ENCODE measurements at places on chromosomes 12 and 14.

DNA sequence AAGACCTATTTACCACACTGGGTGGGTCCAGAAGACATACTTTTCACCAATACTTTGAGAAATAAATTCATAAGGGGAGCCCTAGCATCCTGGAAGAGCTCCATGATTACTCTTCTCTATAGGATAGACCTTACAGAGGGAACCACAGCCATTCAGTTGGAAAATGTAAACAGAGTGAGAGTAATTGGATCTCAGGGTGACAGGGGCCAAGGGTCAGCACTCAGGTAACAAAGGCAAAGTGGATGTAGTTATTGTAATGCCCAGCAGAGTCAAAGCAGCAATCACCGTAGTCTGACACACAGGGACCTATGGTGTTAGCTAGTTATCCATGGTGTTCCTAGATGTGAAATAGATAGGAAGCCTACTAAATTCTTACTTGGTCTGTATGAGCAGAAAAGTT lies 10.8 kb upstream of the GTF2A1 start:
- DNase-seq, result no peak

- no peak for DNase-seq
Measured at GRCh38 chr12:118694128-118694775, 287.1 kb upstream of the SRRM4 start.

DNA sequence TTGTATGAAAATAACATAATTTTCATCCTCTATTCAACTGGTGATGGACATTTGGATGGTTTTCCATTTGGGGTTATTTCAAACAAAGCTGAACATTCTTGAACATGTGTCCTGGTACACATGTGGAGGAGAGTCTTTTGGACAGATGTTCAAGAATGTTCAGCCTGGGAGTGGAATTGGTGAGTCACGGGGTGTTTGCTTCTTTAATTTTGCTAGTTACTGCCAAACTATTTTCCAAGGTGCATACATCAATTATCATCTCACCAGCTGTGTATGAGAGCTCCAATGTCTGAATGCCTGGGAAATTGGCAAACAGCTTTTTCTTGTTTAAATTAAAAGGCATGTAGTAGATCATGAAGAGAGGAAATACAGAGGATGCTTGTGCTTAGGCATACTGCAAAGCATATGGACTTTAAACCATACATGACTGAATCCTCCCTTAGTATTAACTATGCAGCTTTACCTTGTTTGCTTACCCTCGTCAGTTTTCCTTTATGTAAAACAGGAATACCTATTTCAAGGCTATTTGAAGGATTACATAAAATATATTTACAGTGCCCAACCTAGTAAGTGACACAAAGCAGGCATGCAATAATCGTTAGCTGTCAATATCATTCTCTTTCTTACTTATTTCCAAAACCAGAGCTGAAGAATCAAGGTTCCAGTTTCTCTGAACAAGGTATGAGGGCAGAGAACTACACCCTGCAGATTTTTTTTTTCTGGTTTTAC lies 152.1 kb downstream of the ITPR2 start:
- no peak for DNase-seq

DNA sequence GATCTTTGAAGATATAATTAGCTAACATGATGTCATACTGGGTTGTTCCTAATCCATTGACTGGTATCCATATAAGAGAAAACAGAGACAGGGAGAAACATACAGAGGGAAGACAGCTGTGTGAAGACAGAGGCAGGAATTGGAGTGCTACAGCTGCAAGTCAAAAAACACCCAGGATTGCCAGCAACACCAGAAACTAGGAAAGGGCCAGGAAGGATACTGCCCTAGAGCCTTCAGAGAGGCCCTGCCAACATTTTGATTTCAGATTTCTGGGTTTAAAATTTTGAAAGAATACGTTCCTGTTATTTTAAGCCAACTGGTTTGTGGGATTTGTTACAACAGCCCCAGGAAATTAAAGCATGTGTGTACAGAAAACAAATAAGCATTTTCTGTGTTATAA lies 473.7 kb upstream of the FLRT2 start:
- DNase-seq, result no peak

- no peak for DNase-seq
Measured at GRCh38 chr14:30608533-30609006, 13.5 kb upstream of the SCFD1 start.

GRCh38 chr12:13307143-13307816 lies 110.8 kb downstream of the EMP1 start:
- DNase-seq, result no peak

DNA sequence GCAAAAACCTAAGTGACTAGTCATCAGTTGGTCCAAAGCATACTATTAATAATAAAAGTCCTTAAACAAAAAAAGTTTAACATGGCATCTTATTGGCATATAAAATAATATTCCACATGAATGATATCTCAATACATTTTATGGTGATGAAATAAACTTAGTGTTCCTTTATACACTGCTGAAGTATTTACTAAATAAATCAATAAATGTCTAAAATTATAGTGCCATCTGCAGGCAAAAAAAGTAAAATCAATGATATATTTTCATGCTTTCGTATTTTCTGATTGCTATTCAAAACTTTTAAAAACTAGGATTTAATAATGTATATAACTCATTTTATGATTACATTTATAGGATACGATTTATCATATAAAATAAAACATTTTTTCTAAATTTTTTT lies 30.5 kb downstream of the PUS7L start:
- no peak for DNase-seq

Measured in amygdala (tissue), 56 donors.